Dermis blood vessel endothelial cell (primary cell): ENCODE measurements at places on chromosomes 12 and 14.

DNA sequence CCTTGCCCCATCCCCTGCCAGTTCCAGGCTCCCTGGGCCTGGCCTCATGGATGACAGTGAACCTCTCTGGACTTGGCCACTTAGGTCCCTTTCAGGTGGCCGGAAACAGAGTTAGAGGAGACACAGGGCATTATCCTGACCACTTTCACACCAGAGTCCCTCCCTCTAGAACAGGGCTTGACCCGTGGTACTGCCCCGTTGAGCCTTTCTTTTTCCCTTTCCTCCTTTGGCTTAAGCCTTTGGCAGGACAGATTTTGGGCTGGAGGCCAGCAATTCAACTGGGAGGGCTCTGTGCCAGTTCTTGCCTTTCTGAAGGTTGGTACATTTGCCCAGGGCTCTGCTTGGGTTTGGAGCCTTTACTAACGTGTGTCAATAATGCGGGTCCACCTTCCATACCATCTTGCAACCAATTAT, 22.8 kb downstream of the TPCN1 start:
- peak; percentile 76 for DNase-seq

DNA sequence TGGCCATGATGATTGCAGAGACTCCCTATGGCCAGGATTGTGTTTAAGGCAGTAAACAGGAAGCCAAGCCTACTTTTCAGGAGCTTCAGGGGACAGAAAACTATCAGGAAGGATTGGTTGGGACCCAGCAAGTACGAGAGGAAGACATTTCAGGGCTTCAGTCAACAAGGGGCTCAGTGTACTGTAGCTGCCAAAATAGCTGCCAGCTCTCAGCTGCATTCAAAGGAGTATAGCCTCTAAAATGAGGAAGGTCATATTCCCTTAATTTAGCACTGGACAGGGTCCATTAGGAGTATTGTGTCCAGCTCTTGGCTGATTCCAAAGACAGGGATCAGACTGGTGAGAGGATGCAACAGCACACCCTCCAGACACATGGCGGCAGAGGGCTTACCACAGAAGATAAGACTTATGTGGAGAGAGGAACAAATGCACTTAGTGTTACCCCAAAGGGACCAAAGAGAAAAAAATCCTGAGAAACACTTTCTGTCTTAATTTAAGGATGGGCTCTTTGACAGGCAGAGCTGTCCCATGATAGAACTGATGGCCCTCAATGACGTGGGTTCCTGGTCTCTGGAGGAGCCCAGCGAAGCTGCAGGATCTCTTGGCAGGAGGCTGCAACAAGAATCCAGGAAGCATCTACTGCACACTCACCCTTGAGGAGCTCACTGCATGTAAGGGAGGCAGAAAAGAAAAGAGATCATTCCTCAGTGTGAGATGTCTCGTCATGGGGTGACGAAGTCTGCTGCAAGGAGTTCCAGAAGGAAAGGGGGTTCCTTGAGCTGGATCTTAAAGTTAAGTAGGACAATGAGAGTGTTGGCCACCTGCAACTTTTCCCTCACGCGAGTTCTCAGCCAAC, 14.8 kb downstream of the BDKRB1 start:
- DNase-seq, result no peak

DNA sequence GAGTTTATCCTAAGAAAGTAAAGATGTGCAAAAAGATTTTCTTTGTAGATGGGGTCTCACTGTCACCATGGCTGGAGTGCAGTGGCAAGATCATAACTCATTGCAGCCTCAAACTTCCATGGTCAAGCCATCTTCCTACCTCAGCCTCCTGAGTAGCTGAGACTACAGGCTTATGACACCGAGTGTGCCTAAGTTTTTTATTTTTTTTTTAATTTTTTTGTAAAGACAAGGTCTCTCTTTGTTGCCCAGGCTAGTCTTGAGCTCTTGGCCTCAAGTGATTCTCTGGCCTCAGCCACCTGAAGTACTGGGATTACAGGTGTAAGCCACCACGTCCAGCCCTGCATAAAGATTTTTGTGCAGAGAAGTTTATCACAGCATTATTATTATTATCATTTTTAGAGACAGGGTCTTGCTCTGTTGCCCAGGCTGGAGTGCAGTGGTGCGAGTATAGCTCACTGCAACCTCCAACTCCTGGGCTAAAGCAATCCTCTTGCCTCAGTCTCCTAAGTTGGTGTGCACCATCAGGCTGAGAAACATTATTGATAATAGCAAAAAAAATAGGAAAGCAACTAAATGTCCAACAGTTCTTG, 19.3 kb upstream of the MDM2 start:
- no peak for DNase-seq

GRCh38 chr14:74647678-74648461, 35.8 kb upstream of the LTBP2 start:
- peak; percentile 26 for DNase-seq

- DNase-seq, result no peak
These were observed 19.3 kb downstream of the CKB start for GRCh38 chr14:103503296-103503695.
